Brain (organoid and tissue), 16 donors: ENCODE measurements at places on chromosomes 12 and 14. TPM values are rescaled to one million over a fixed set of nuclear protein-coding genes. Genes with fewer than 3 reads are reported as not detected.

Gene GALNT16
- polyA plus RNA-seq, result 16.2 TPM

Gene OTOGL
- polyA plus RNA-seq, result 0.39 TPM

Gene HNF1A
- not detected for polyA plus RNA-seq

Gene POLE2
- polyA plus RNA-seq, result 7.3 TPM

Gene NRXN3
- polyA plus RNA-seq, result 8.8 TPM

Gene KCNMB4
- 18.3 TPM for polyA plus RNA-seq

Gene TSPAN9
- 9.1 TPM for polyA plus RNA-seq

Gene AMN
- polyA plus RNA-seq, result 0.41 TPM

Gene CD4
- 13.7 TPM for polyA plus RNA-seq

Gene PLXNC1
- 2.2 TPM for polyA plus RNA-seq

Gene HVCN1
- 7.7 TPM for polyA plus RNA-seq

Gene RIN3
- polyA plus RNA-seq, result 4.5 TPM

Gene MYF5
- not detected for polyA plus RNA-seq

Gene PHETA1
- 7.2 TPM for polyA plus RNA-seq

Gene ACTN1
- 84.2 TPM for polyA plus RNA-seq

Gene TBX3
- polyA plus RNA-seq, result 5.1 TPM

Gene TAC3
- 4.5 TPM for polyA plus RNA-seq

Gene TMEM106C
- polyA plus RNA-seq, result 154 TPM

Gene UNC79
- 9.3 TPM for polyA plus RNA-seq

Gene PPP4R4
- polyA plus RNA-seq, result 1.2 TPM

Gene UNC119B
- polyA plus RNA-seq, result 27.8 TPM

Gene SOS2
- polyA plus RNA-seq, result 15.3 TPM

Gene LRRIQ1
- 0.20 TPM for polyA plus RNA-seq

Gene B3GNT4
- 1.3 TPM for polyA plus RNA-seq

Gene PIK3C2G
- polyA plus RNA-seq, result not detected

Gene PLBD1
- polyA plus RNA-seq, result 0.98 TPM

Gene CARMIL3
- polyA plus RNA-seq, result 7.1 TPM

Gene PLEKHG7
- polyA plus RNA-seq, result not detected

Gene KRT78
- not detected for polyA plus RNA-seq

Gene FOXA1
- 20.9 TPM for polyA plus RNA-seq

Gene HHIPL1
- 3.1 TPM for polyA plus RNA-seq

Gene RFX4
- polyA plus RNA-seq, result 5.5 TPM

Gene TSHR
- 0.31 TPM for polyA plus RNA-seq

Gene SYNDIG1L
- polyA plus RNA-seq, result 0.78 TPM

Gene CAPZA3
- not detected for polyA plus RNA-seq

Gene RAB3IP
- 63.3 TPM for polyA plus RNA-seq

Gene VDR
- polyA plus RNA-seq, result 0.49 TPM

Gene GPR162
- 59.9 TPM for polyA plus RNA-seq

Gene CD163L1
- 2.3 TPM for polyA plus RNA-seq

Gene DLGAP5
- polyA plus RNA-seq, result 19.4 TPM

Gene TAS2R42
- not detected for polyA plus RNA-seq

Gene ISCU
- 108 TPM for polyA plus RNA-seq

Gene ACVRL1
- 9.8 TPM for polyA plus RNA-seq

Gene HPD
- polyA plus RNA-seq, result 0.31 TPM

Gene CCDC184
- 8.9 TPM for polyA plus RNA-seq

Gene RPL36AL
- polyA plus RNA-seq, result 316 TPM

Gene MANSC4
- not detected for polyA plus RNA-seq

Gene ADCY4
- 1.8 TPM for polyA plus RNA-seq

Gene TRHDE
- 0.29 TPM for polyA plus RNA-seq

Gene SSTR1
- 1.3 TPM for polyA plus RNA-seq
